HFF-Myc (cell line): ENCODE measurements at places on chromosomes 4 and X.
A peak's percentile ranks its signal among the peaks of the same experiment; 100 is the strongest.

- no peak for DNase-seq
Measured at GRCh38 chrX:76172325-76172893, 453 bp upstream of the PBDC1 start.

DNA sequence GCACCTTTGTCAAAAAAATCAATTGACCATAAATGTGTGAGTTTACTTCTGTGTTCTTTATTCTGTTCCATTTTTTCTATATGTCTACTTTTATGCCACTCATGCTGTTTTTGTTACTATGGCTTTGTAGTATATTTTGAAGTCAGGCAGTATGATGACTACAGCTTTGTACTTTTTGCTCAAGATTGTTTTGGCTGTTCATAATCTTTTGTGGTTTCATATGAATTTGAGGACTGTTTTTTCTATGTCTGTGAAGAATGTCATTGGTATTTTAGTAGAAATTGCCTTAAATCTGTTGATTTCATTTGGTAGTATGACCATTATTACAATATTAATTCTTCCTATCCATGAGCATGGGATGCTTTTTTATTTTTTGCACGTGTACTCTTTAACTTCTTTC lies 346.8 kb downstream of the PPP3CA start:
- DNase-seq, result no peak

DNA sequence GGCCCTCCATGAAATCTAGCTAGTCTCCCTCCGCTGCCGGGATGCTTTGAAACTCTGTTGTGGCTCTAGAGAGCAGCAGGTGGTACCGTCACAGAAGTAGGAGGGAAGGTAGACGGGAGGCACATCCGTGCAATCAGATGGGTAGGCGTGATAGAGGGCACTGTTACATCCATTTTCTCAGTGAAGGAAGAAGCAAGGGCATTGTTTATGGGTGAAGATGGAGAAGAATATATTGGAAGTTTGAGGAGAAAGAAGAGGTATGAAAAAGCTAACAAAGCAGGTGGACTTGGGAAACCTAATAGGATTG lies 1.3 kb downstream of the ANAPC4 start:
- no peak for DNase-seq

DNA sequence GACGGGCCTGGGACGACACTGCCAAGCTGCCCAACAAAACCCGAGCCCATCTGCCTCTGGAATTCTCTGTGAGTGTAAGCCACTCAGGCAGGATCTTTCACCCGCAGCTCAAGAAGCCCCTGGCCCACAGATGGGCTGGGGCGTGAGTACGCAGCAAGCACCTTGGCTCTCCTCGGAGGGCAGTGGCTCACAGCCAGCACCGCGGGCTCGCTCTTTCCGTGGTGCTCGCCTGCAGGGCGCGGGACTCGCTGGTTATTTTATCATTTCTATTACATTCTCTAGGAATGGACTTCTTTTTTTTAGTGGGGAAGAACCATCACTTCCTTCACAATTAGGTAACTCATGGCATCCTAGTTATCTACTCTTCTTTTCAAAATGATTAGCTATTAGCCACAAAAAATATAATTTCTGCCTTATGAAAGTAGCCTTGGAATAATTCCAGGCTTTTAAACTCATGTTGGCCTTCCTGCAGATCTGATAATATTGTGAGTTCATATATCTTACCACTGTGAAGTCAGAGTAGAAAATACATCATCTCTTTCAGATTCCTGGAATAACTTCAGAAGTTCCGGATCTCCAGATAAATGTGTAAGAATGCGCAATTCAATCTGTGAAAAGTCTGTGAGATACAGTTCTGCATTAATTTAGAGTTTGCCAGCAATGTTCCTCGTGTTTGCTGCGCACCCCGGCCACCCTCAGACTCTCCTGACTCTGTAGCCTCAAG lies 68.6 kb downstream of the NAT8L start:
- DNase-seq, result no peak

DNA sequence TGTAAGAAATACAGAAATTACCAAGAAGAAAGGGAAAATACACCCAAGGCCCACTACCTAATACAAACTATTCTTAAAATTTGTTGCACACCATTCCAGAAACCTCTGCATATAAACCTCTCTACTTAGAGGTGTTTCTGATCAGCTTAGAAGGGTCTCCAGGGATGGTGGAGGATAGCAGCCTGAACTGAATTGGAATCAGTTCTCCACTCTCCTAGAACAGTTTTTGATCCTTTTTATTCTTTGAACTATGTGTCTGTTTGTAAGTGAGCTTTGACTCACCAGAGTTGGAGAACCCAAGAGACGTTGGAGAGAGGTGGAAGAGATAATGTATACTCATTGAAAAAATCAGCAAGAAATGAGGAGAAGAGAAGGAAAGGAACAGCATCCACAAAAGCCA lies 96.6 kb upstream of the OTUD4 start:
- no peak for DNase-seq

GRCh38 chr4:177246641-177247584 lies 62.8 kb upstream of the NEIL3 start:
- DNase-seq, result no peak

DNA sequence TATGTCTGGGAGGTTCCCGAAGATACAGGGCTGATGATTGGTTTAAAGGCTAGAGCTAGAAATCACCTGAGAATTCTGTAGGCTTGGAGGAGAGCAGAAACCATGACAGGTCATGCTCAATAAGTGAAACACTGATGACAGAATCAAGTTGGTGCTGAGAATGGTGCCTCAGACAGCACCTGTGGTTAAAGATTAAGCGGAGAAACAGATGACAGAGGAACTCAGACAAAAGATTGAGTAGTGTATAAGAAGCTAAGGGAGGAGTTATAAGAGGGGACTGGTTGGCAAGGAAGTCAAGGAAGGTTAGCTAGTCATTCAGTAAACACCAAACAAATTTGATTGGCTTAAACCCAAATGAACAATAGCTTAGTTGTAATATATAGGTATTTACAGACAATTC lies 385.4 kb upstream of the CNKSR2 start:
- DNase-seq, result no peak

DNA sequence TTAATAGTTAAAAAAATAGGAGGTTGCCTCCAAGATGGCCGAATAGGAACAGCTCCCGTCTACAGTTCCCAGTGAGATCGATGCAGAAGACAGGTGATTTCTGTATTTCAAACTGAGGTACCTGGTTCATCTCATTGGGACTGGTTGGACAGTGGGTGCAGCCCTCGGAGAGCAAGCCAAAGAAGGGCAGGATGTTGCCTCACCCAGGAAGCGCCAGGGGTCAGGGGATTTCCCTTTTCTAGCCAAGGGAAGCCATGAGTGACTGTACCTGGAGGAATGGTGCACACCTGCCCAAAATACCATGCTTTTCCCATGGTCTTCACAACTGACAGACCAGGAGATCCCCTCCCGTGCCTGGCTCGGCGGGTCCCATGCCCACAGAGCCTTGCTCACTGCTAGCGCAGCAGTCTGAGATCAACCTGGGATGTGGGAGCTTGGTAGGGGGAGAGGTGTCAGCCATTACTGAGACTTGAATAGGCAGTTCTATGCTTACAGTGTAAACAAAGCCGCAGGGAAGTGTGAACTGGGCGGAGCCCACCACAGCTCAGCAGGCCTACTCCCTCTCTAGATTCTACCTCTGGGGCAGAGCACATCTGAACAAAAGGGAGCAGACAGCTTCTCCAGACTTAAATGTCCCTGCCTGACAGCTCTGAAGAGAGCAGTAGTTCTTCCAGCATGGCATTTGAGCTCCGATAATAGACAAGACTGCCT lies 47.5 kb downstream of the PPA2 start:
- DNase-seq, result no peak

- peak; percentile 1 for DNase-seq
Measured at GRCh38 chr4:20192736-20193135, 59.0 kb upstream of the SLIT2 start.

DNA sequence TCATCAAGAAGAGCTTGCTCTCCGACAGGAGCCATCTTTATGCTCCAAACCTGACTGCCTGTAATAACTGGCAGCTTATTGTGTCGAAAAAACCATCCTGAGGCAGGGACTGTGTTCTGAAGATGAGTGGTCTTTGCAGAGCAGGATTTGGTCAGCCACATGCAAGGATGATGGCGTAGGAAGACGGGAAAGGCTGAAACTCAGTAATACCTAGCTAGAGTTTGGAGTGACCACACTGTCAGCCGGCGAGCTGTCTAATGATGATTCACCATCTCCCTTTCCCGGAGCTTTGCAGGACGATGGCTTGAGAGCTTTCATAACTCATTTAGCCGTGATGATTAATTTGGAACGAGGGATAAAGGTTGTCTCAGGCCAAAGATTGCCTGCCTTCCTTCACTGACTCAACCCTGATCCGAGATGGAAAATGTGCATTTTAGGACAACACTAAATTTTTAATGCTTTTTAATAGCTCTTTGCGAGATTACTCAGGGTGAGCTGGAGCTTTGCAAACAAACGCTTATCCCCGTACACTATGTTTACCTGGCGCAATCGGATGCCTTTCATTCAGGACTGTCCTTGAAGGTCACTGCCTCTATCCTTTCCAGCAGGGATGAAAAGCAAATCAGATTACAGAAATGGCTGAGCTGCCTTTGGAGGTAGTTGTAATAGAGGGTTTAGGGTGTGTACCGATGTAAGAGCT lies 288.5 kb downstream of the ASMT start:
- DNase-seq, result no peak

DNA sequence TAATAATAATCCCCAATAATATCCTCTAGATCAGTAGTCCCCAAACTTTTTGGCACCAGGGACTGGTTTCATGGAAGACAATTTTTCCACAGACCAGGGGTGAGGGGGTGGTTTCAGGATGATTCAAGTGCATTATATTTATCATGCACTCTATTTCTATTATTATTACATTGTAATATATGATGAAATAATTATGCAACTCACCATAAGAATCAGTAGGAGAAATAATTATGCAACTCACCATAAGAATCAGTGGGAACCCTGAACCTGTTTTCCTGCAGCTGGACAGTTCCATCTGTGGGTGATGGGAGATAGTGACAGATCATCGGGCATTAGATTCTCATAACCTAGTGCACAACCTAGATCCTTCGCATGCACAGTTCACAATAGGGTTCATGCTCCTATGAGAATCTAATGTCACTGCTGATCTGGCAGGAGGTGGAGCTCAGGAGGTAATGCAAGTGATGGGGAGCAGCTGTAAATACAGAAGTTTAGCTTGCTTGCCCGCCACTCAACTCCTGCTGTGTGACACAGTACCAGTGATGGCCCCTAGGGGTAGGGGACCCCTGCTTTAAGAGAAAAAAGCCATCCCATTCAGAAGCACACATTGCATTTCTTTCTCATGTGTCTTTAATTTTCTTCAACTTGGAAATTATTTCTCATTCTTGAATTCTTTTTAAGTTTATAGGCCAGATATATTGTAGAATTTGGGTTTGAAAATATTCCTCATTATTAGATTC lies 16.0 kb upstream of the SH3RF1 start:
- DNase-seq, result no peak

DNA sequence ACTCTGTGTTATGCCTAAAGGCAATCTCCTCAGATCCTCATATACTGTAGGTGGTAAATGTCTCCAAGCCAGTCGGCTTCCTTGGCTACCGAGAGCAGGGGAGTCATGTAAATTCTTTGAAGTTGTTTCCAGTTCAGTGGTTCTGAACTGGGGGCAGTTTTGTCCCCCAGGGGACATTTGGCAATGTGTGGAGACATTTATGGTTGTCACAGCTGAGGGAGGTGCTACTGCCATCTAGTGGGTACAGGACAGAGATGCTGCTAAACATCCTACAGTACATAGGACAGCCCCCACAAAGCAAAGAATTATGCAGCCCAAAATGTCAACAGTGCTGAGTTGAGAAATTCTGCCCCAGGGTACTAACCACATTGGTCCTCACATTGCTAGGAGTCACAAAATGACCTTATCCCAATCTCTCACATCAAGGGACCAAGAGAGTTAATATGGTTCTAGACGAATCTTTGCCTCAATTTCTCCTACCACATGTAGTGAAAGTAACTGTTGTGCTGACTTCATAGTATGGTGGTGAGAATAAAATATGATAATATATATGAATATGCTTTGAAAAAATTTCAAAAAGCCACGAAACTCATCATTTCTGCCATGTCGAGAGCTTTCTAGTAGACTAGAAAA lies 104.4 kb upstream of the ARHGAP24 start:
- DNase-seq, result peak; percentile 14

DNA sequence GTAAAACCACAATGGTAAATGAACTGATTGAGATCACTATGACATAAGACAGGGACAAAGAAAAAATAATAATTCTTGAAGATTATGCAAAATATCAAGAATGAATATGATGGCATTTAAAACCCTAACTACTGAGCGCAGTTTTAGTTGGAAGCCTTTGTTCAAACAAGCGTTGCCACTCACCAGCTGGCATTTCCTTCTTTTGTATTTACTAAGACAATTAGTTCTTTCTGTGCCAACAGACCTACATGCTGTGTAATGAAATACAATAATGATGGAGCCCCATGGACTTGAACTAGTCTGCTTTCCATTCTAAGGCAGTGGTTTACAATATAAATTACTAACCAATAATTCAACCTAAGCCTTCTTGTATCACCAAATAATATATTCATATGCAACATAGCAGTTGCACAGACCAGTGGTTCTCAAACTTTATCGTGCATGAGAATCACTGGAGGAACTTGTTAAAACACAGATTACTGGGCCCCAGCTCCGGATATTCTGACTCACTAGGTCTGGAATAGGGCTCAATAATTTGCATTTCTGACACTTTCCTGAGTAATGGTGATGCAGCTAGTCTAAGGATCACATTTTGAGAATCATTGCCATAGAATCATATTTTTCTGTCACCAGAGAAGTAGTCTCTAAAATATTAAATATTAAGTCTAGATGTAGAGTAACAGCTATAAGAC lies 196.4 kb upstream of the MAGEB18 start:
- DNase-seq, result no peak

DNA sequence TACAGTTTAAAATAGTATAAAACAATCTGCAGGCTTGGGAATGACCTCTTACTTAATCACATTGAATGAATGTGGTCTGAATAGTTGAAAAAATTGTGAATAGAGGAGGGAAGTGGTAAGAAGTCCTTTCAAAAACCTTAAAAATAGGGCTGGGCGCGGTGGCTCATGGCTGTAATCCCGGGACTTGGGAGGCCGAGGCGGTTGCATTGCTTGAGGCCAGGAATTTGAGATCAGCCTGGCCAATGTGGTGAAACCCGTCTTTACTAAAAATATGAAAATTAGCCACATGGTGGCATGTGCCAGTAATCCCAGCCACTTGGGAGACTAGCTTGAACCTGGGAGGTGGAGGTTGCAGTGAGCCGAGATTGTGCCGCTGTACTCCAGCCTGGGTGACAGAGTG lies 36.5 kb downstream of the HERC3 start:
- no peak for DNase-seq

- peak; percentile 98 for DNase-seq
Measured at GRCh38 chr4:38667085-38667893, 3.3 kb downstream of the KLF3 start.

GRCh38 chrX:37468124-37468739 lies 103.2 kb upstream of the LANCL3 start:
- DNase-seq, result no peak
